ENCODE measurements at places on chromosomes 7 and 10. TPM values are rescaled to one million over a fixed set of nuclear protein-coding genes. Genes with fewer than 3 reads are reported as not detected.

DNA sequence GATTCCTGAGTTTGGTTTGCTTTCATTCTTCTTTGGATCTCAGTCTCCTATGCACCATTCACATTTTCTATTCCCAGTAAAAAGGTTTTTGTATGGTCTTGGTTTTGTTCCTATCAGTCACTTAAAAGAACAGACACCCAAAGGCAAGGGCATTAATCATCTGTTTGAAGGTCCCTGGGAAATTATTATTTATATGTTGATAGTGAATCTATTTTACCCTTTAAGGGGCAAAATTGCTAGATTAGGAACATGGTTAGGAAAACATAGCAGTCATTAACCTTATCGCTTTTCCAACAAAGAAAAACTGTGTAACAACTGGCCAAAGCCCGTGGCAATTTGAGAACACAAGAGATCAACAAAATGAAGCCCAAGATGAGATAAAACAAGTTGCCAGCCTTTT is 1146.6 kb upstream of the C7orf33 start:
- no peak overlapping the region for H3K27ac ChIP-seq
- H3K4me1 ChIP-seq, result no peaks in the 10 kb centered on the region
- DNase-seq, result no peak
- H3K27me3 ChIP-seq, result no peaks in the 10 kb centered on the region
- no peak overlapping the region for H3K4me3 ChIP-seq
- no peaks in the 10 kb centered on the region for H3K36me3 ChIP-seq

GRCh38 chr10:110671788-110672579 is 27.8 kb downstream of the RBM20 start:
- peak; percentile 43 for DNase-seq
- H3K27ac ChIP-seq, result no peak overlapping the region
- H3K4me1 ChIP-seq, result peaks cover 10% of the 10 kb centered on the region
- H3K4me3 ChIP-seq, result peak overlapping the region; percentile 70
- peaks cover 20% of the 10 kb centered on the region for H3K27me3 ChIP-seq

DNA sequence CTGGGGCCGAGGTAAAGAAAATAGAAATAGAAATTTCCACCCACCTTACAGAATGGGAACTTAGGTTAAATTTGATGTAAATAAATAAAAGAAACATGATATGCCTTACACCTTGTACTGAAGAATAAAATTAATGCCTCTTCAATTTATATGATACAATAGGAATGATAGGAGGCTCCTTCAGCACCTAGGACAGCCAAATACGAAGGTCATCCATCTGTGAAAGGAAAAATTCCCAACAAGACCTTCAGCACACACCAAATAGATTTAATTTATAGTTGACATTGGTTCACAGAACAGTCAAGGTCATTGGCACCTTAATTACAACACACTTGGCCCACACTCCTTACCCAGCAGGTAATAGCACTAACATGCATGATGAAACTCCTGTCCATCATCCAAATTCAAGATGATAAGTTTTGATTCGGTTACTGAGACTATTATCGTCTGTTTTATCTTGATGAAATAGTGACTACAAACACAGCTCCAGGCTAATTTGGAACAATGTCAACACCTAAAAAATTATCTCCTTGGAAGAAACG is 250.9 kb downstream of the SNX13 start:
- peaks cover 2% of the 10 kb centered on the region for H3K27me3 ChIP-seq
- no peak overlapping the region for H3K27ac ChIP-seq
- H3K4me1 ChIP-seq, result no peaks in the 10 kb centered on the region
- H3K4me3 ChIP-seq, result no peak overlapping the region

DNA sequence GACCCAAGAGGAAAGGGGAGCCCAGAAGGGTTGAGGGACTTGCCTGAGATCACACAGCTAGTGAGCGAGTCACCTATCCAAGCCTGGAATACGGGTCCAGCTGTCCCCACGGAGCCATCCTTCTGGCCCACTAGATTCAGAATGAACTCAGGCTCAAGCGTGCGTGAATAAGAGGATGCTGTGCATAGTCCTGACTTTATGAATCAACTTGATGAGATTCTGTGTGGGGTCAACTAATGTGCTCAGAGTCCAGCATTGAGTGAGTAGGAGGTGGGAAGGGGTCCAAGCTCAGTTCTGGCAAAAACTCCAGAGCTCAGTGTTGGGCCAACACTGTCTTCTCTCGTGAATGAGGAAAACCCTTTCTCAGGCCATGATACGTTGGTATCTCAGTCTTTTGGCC is 41.4 kb downstream of the CAMK1D start:
- H3K4me3 ChIP-seq, result no peak overlapping the region
- no peaks in the 10 kb centered on the region for H3K4me1 ChIP-seq
- no peaks in the 10 kb centered on the region for H3K36me3 ChIP-seq
- no peaks in the 10 kb centered on the region for H3K27me3 ChIP-seq

DNA sequence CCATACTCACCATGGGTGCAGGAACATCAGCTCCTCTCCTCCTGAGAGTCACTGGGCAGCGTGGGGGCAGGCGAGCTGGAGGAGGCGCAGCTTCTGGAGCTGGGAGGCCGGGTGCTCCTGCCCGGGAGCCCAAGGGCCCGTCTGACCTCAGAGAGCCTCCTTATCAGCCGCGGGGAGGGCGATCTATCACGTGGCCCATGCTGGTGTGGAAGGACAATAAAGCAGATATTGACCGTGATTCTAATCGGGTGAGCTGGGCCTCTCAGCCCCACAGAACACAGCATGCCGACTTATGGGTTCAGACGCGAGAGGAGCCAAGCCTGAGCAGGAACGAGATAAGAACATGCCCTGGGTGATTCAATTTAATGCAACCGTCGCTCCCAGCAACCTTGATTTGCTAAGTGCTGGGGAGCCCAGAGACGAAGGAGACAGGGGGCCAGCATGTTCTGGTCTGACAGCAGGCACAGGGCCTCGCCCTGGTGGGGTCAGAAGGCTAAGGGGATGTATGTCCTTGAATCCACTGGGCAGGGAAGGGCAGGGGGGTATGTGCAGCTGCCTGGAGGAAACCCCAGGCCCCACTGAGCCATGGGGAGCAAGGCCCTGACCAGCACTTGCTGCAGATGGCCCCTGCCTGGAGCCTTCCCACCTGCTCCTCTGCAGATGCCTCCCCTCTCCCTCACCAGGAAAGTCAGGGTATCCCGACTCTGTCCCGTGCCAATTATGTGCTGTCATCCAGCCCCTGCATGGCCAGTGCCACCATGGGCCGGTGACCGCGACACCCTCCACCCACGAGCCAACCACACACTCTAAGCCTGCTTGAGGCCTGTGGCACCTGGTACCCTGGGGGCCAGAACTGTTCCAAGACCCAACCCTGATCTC is 95.3 kb upstream of the RET start:
- H3K27ac ChIP-seq, result no peak overlapping the region
- no peak for DNase-seq
- no peaks in the 10 kb centered on the region for H3K36me3 ChIP-seq
- H3K27me3 ChIP-seq, result no peaks in the 10 kb centered on the region
- H3K4me3 ChIP-seq, result no peak overlapping the region

- H3K27ac ChIP-seq, result no peak overlapping the region
- H3K36me3 ChIP-seq, result no peaks in the 10 kb centered on the region
- no peaks in the 10 kb centered on the region for H3K27me3 ChIP-seq
- DNase-seq, result no peak
- H3K4me1 ChIP-seq, result no peaks in the 10 kb centered on the region
Measured at GRCh38 chr10:57823398-57823797, 444.3 kb downstream of the IPMK start.

GRCh38 chr10:133324198-133324792 is 12.4 kb downstream of the CALY start:
- peaks cover 24% of the 10 kb centered on the region for H3K4me1 ChIP-seq
- peak; percentile 48 for DNase-seq
- no peak overlapping the region for H3K4me3 ChIP-seq
- H3K27me3 ChIP-seq, result peaks cover 2% of the 10 kb centered on the region
- no peak overlapping the region for H3K27ac ChIP-seq

DNA sequence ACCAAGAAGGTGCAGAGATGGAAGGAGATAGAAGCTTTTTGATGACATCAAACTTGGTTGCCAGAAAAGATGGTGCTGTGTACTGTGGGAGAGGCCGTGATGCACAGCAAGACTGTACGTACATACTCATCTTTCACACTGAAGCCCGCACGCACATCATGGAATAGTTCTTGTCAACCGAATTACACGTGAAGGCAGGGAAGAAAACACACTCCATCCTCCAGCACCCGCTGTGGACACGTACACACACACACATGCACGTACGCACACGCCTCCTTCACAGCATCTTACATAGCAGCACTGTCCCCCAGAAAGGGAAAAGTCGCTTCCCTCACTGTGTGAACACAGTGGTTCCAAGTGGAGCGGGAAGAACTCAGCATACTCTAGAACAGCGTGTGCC is 54.5 kb upstream of the DDC start:
- H3K4me1 ChIP-seq, result no peaks in the 10 kb centered on the region
- peaks cover 5% of the 10 kb centered on the region for H3K27me3 ChIP-seq
- no peak overlapping the region for H3K4me3 ChIP-seq
- DNase-seq, result no peak
- no peaks in the 10 kb centered on the region for H3K36me3 ChIP-seq
- no peak overlapping the region for H3K27ac ChIP-seq

DNA sequence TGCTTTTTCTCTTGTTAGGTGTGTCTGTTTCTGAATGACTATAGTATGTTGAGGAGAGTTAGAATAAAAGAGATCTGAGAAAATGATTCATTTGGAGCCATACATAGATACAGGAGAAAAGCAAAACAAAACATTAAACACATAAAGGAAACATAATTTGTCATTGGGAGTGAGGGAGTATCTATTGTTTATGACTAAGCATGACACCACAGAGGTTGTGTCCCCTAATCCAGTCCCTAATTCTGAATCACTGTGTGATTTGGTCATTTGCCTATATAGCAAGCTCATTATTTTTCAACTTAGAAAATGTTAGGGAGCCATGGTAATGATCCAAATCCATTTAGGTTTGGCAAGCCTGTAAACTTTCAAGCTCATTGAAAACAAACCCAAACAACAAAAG is 132.3 kb upstream of the BMPER start:
- no peak overlapping the region for H3K4me3 ChIP-seq
- no peaks in the 10 kb centered on the region for H3K27me3 ChIP-seq
- H3K36me3 ChIP-seq, result no peaks in the 10 kb centered on the region
- no peak for DNase-seq
- H3K4me1 ChIP-seq, result no peaks in the 10 kb centered on the region
- no peak overlapping the region for H3K27ac ChIP-seq

GRCh38 chr7:15128716-15129115 is 226.2 kb upstream of the DGKB start:
- DNase-seq, result no peak
- no peaks in the 10 kb centered on the region for H3K27me3 ChIP-seq
- no peak overlapping the region for H3K4me3 ChIP-seq
- H3K27ac ChIP-seq, result no peak overlapping the region
- H3K36me3 ChIP-seq, result no peaks in the 10 kb centered on the region

DNA sequence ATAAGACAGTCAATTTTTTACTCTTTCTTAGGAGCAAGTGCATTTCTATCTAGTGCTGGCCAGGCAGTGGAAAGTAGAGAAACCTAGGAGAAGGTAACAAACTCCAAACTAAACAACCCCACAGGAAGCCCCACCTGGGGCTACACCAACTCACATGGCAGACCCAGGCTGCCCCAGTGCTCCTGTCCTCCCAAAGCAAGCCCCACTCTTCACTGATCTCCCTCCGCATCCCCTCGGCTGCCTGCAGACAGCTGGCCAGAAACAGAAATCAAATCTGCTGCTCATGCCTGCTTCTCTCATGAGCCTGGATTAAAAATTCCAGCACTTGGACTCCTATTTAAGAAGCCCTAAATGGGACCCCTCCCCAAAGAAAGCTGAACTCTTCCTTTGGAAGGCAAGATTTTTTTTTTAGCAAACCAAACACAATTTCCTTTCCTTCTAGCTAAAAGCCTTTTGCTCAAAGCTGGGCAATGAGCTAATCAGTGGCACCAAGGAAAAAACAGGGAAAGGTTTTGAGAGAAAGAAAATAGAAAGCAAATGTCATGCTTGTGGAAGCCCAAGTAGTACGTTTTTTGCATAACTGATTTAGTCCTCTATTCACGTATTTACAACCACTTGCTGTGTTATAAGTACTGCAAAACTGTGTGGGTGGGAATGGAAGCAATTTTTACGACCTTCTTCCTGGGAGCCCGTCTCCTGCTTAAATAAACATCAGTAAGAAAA is 10.8 kb downstream of the PDE1C start:
- no peaks in the 10 kb centered on the region for H3K36me3 ChIP-seq
- no peaks in the 10 kb centered on the region for H3K4me1 ChIP-seq
- no peaks in the 10 kb centered on the region for H3K27me3 ChIP-seq
- no peak for DNase-seq

DNA sequence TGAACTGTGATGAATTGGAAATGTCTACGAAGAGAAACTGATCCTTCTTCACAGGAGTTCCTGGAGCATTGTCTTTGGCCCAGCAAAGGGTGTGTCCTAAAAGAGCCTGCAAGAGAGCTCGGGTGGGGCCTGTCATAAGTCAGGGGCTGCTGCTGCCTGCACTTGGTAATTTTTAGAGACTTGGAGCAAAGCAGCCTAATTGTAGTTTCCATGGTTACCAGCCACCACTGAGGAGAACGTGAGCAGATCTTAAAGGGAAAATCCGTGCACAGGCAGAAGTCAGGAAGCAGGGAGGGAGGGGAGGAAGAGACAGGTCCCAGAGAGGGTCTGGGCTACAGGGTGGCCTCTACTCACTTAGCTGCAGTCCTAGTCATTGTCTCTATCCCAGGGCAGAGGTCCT is 463.6 kb downstream of the PLXNA4 start:
- H3K27ac ChIP-seq, result no peak overlapping the region
- H3K4me1 ChIP-seq, result no peaks in the 10 kb centered on the region

Gene CNPY1
- polyA plus RNA-seq, result not detected

Gene MRC1
- polyA plus RNA-seq, result 0.64 TPM

Gene ZNF503
- not detected for polyA plus RNA-seq

Gene EGR2
- polyA plus RNA-seq, result 0.27 TPM

Gene GPC2
- polyA plus RNA-seq, result not detected

Gene TBX20
- polyA plus RNA-seq, result not detected

Gene COL13A1
- not detected for polyA plus RNA-seq

Data from CD4-positive, CD25-positive, alpha-beta regulatory T cell (primary cell).